ENCODE measurements at places on chromosomes 3 and 15.

DNA sequence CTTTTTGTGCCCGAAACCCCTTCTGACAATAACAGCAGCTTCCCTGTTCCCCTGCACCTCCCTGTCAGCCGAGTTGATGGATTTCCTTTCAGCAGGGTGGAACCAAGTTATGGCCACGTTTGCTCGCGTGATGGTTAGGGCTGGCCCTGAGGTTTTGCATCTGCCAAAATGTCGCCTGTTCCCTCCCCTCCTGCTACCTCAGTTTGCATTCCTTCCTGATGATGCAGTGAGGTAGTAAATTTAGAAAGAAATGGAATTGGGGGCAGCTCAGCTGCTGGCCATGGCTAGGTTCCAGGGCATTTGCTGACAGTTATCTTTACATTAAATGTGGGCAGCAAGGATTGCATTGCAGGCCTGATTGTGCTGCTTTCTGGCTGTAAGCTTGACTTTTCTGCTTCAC lies 13.2 kb downstream of the LIMD1 start:
- no peak for DNase-seq

DNA sequence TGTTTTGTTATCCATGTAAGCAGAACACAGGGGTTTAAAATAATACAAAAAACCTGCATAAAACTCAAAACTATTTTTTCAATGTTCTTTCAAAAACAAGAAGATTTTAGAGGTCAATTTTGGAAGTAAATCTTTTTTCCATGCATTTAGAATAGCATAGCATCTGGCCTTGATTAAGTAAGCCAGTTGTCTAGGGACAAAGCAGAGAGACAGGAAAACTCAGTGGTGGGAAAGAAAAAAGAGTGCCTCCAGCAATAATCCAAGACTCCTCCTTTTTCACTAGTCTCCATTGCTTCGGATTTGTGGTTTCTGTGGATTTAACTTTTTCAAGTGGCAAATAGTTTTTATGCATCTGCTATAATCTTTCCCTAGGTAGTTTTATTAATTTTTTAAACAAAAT lies 88.9 kb downstream of the SUCNR1 start:
- no peak for DNase-seq

- DNase-seq = no peak
Observed at GRCh38 chr3:15982667-15983196, 185.0 kb upstream of the ANKRD28 start.

DNA sequence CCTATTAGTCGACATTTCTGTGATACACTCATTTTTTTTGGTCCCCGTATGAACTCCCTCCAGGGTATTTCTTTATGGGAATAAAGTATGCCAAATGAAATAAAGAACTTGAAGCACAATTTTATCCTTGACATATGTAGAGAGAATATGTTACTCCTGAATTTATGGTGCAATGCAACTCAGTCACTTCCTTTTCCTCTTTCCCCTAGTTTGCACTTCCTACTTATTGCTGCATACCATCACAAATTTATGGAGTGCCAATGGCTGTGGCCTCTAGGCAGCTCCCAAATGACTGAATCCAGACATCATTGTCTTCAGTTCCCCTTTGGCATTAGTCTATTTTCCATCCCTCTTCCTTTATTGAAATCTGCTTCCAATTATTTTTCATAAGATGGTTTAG lies 403.5 kb downstream of the FHIT start:
- DNase-seq = no peak

DNA sequence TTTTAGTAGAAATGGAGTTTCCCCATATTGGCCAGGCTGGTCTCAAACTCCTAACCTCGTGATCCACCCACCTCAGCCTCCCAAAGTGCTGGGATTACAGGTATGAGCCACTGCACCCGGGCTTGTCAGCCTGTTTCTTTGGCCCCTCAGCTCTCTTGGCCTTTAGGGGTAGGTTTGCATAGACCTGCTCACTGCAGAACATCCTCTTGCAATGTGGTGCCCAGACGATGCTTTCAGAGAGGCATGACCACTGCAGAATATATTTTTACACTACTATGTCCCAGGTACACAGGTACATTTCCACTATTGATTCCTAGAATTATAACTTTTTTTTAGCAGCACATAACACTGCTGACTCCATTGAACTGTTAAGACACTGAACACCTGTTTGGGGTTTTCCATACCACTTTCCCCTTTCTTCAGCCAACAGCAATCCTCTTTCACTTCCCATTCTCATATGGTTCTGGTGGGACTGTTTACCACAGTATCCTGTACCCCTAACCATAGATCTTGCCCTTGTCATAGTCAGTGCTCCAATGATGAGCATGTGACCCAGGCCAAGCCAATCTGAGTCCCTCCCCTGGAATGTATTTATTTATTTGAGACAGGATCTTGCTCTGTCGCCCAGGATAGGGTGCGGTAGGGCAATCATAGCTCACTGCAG lies 21.1 kb downstream of the CCDC32 start:
- DNase-seq = no peak
